ENCODE measurements at places on chromosomes 7 and 10. TPM values are rescaled to one million over a fixed set of nuclear protein-coding genes. Genes with fewer than 3 reads are reported as not detected.
A peak's percentile ranks its signal among the peaks of the same experiment; 100 is the strongest.

OR9A4 gene
- not detected for total RNA-seq

DNA sequence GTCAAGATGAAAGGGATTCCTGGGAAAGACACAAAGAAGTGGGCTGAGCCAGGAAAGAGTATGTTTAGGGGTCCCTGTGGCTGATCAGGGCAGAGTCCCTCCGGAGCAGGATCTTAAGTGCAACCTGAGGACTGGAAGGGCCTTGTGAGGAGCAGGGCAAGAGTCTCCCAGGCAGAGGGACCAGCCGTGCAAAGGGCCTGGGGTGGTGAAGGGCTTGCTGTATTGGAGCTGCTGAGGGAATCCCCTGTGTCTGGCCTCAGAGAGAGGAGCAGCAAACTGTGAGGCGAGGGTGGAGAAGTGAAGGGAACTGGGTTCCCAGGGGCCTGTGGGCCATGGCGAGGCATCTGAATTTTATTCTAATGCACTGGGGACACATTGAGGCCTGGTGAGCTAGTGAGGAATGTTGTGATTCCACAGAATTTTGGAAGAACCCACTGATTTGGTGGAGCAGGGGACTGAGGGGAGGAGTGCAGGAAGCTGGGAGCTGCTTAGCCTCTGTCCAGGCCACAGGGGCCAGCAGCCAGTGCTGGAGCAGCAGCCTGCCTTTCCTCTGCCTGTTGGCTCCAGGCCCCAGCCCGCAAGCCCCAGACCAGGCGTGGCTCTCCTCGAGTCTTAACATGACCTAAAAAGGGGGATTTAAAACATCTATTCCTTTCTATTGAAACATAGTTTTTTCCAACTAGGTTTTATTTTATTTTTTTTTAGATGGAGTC is 138.4 kb upstream of the IGFBP3 start:
- H3K36me3 ChIP-seq = no peaks in the 10 kb centered on the region
- no peaks in the 10 kb centered on the region for H3K4me1 ChIP-seq
- H3K4me3 ChIP-seq = no peak overlapping the region
- H3K27ac ChIP-seq = no peak overlapping the region

WDFY4 gene
- not detected for total RNA-seq

PNPLA8 gene
- total RNA-seq = 21.9 TPM

DNA sequence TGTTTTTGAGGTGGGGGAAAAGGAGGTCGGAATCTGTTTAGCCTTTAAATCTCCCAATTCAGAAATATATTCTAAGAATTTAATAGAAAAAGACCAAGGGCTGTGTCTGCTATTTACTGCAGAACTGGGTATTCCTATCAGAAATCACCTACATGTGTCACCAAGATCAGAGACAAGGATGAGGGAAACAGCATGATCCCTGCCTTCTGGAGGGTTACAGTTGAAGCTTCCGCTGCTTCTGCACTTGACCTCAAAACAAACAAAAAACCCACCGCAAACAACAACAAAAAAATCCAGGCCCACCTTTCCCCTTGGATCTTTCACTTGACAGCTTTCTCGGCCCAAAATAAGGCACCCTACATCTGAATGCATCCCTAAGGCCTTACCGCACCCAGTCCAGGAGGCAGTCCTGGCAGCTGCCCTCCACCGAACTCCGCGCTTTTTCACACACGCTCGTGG is 750 bp upstream of the CDK14 start:
- peaks cover 11% of the 10 kb centered on the region for H3K4me1 ChIP-seq
- no peaks in the 10 kb centered on the region for H3K36me3 ChIP-seq
- no peak for DNase-seq
- peak overlapping the region; percentile 8 for H3K4me3 ChIP-seq
- peaks cover 44% of the 10 kb centered on the region for H3K27me3 ChIP-seq
- H3K27ac ChIP-seq = no peak overlapping the region

DNA sequence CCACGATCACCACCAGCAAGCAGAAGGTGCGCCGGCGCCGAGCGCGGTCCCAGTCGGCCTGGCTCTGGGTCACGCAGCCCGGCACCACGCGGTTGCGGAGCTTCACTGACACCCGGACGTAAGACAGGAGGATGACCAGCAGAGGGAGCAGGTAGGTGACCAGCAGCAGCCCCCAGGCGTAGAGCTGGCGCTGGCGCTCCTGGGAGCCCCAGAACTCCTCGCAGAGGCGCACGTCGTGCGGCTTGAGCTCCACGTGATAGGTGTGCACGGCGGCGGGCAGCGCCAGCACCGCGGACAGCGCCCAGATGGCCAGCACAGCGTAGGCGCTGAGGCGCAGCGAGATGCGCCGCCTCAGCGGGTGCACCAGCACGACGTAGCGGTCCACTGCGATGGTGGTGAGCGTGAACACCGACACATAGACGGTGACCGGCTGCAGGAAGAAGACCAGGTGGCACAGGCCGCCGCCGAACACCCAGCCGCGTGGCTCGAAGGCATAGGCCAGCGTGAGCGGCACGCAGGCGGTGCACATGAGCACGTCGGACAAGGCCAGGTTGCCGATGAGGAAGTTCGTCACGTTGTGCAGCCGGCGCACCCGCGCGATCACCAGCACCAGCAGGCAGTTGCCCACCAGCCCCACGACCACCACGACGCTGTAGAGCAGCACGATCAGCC is 920 bp downstream of the PRLHR start:
- DNase-seq = peak; percentile 17
- peaks cover 50% of the 10 kb centered on the region for H3K27me3 ChIP-seq

GRCh38 chr10:95363303-95363912 is 72.6 kb upstream of the PDLIM1 start:
- H3K4me3 ChIP-seq = no peak overlapping the region
- H3K27ac ChIP-seq = no peak overlapping the region
- peak; percentile 50 for DNase-seq

DNA sequence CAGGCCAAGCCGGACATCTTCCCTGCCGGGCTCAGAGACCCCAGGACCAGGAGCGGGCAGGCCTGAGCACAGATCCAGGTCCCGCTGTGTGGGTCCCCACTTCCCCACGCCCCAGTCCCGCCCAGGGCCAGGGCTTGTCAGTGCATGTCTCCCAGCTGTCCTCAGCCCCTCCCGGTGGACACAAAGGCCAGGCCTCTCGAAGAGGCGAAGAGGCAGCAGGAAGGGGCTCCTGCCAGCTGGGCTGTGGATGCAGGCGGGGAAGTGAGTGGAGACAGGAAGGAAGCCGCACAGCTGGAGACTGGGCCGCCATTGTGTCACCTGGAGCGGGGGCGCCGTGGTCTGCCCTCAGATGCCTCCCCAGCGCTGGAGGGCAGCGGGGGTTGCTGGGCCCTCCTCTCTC is 4.8 kb downstream of the GRIFIN start:
- peaks cover 12% of the 10 kb centered on the region for H3K27me3 ChIP-seq
- H3K4me1 ChIP-seq = peaks cover 1% of the 10 kb centered on the region
- no peak overlapping the region for H3K4me3 ChIP-seq
- H3K27ac ChIP-seq = no peak overlapping the region
- no peaks in the 10 kb centered on the region for H3K36me3 ChIP-seq

- no peaks in the 10 kb centered on the region for H3K36me3 ChIP-seq
- peaks cover 9% of the 10 kb centered on the region for H3K4me1 ChIP-seq
- H3K4me3 ChIP-seq = no peak overlapping the region
- no peak for DNase-seq
Observed at GRCh38 chr10:133247681-133248333, 10.2 kb downstream of the VENTX start.

PPP1R17 gene
- not detected for total RNA-seq

- no peaks in the 10 kb centered on the region for H3K4me1 ChIP-seq
- H3K4me3 ChIP-seq = no peak overlapping the region
Observed at GRCh38 chr10:78614744-78615143, 454.0 kb upstream of the ZMIZ1 start.

DNA sequence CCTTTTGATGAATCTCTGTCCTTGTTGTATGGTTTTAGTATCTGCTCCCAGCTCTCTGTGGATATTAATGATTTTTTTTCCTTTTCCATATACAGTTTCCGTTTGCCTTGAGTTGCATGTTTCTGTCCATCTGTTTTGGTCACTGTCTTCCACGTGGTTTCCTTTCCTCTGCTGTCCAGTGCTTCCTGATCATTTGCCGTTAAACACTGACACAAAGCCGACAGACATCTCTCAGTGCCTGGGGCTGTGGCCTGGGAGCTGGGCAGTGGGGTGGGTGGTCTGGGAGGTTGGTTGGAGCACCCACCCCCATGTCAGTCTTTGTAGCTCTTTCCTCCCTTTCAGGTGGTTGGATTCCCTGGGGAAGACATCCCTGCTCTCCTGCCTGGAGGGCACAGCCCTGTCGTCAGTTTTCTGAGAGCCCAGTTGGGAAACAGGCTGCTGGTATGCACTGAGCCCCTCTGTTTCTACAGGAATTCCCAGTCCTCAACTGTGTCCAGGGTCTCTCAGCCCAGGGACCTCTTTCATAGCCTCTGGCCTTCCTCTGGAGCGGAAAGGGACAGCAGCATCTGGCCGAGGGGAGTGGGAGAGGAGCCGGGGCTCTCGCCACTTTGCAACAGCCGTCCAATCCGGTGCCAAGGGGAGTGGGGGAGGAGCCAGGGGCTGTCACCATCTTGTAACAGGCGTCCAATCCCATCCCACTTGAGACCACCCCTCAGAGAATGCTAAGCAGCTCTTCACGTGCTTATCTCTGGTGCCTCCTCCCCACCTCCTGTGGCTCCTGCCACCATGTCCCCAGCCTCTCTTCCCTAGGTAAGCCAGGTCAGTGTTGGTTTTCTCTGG is 26.7 kb upstream of the MKI67 start:
- peaks cover 35% of the 10 kb centered on the region for H3K27me3 ChIP-seq
- no peaks in the 10 kb centered on the region for H3K36me3 ChIP-seq
- DNase-seq = no peak
- H3K27ac ChIP-seq = no peak overlapping the region
- no peak overlapping the region for H3K4me3 ChIP-seq

- H3K27ac ChIP-seq = no peak overlapping the region
- peaks cover 17% of the 10 kb centered on the region for H3K4me1 ChIP-seq
- H3K36me3 ChIP-seq = no peaks in the 10 kb centered on the region
- H3K4me3 ChIP-seq = no peak overlapping the region
- no peak for DNase-seq
Observed at GRCh38 chr10:5668429-5668828, 2.0 kb upstream of the ASB13 start.

ADK gene
- 31.8 TPM for total RNA-seq

DNA sequence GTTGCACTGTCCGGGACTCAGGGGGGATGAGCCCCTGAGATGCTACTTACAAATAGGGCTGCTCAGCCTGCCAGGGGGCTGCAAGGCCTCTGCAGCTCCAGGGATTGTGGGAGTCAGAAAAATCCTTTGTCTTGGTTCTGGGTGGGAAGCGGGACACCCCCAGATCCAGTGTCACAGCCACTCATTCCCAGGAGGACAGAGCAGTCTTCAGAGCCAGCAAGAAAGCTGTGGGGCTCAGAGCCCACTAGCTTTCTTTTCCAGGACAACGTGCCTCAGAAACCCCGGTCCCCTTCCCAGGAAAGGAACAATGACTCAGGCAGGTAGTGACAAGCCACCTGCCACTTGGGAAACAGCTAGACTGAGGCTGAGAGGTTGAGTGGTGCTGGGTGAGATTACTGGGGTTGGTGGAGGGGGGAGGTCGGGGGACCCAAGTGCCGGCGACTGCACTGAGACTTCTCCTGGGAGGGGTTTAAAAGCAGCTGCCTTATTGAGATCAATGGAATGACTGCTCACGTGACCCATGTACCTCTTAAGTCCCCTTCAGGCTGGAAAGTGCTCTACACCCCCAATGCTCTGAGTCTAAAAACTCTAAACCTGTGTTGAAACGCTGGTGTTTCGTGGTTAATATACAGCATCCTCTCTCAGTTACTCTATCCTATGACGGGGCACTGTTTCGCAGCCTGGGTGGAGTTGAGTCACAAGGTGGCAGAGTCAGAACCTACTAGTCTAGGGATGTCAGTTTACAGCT is 123.6 kb downstream of the UBE2H start:
- H3K27me3 ChIP-seq = no peaks in the 10 kb centered on the region
- peak overlapping the region; percentile 62 for H3K27ac ChIP-seq
- peaks cover 24% of the 10 kb centered on the region for H3K4me1 ChIP-seq
- DNase-seq = peak; percentile 54
- H3K4me3 ChIP-seq = no peak overlapping the region

CBX3 gene
- 215 TPM for total RNA-seq
